Fibroblast of upper back skin (primary cell): ENCODE measurements at places on chromosomes 7 and 10.

DNA sequence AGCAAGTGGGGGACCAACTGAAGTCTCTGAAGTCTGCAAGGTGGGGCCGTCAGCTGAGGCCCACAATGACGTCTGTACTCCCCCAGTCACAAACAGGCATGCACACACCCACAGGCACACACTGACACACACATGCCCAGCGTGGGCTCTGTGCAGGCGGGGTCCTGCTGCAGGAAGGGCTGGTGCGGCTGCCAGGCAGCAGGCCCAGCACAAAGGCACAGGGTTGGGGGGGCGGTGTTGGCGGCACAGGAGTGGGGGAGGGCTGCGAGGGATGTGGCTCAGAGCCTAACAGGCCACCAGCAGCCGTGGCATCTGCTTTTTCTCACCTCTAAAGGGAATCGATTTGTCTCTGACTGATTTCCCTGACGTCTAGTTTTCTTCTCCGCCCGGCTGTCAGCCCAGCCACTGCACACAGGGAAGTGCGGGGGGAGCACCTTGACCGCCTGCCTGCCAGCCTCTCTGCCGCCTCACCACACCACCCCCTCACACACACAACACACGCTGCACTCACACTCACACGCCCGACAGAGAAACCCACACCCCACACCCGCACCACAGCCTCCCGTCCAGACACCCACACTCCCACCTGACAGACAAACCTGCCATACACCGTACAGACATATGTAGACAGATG, 43.5 kb upstream of the ZMIZ1 start:
- no peak for DNase-seq

DNA sequence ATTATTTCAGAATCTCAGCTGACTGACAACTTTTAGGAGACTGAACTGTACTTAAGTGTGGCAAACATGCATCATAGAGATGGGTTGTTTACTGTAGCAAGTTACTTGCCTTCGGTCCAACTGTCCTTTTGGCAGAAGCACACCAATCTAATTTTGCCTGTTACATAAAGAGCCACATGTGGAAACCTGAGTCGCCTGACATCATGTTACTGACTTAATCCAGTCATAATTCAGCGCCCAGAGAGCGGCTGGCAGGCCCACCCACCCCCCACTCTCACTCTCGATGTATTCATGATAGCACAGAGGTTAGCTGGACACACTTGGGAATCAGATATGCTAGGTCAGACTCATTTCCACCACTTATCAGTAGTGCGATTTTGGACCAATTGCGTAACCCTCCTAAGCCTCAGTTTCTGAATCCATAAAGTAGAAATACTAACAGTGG, 57.3 kb upstream of the CAPZA2 start:
- DNase-seq = peak; percentile 55

- peak; percentile 62 for DNase-seq
Measured at GRCh38 chr7:18962031-18962430, 155.4 kb downstream of the TWIST1 start.

DNA sequence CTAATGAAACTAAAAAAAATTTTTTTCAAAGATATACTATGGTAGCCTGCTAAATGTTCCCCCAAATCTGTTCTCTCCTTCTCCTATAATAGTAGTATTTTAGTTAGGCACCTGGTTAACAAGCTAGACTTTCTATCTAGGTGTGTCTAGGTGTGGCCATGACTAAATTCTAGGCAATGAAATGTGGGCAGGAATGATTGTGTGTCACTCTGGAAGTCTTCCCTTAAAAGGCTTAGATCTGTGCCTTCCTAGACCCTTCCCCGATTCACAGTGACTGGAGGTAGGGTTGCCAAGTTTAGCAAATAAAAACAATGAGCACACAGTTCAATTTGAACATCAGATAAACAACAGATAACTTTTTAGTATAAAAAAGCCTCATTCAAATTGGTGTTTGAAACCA, 8.3 kb upstream of the ARHGAP21 start:
- no peak for DNase-seq

DNA sequence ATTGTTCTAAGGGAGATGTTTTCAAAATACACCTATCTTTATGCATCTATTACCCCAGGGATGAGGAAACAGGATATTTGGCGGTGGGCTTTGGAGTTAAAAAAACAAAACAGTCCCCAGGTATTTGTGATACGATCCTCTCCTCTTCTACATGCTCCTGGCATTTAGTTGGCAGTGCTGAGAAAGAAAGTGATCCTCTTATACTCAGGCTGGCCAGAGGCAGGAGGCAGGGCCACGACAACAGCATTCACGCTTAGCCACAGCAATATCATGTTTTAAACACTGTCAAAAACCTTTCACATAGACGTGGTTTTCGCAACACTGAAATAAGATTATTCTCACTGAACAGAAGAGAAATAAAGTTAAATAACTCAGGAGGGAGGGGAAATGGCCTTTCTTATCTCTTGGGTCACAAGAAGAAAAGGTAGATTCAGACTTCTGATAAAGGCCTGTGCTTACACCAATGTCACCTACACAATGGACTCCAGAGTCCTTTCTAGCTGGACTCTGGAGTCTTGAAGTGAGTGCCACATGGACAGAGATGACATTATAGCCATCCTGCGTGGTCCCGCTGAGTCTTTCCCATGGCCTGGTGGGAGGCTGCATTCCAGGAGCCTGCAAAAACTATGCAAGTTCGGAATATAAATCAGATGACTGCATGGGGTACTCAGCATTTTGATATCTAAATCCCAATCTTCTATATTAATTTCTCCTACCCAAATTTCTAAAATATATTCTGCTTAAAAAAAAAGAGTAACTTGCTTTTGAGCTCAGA, 88.7 kb downstream of the PIP4K2A start:
- peak; percentile 52 for DNase-seq

DNA sequence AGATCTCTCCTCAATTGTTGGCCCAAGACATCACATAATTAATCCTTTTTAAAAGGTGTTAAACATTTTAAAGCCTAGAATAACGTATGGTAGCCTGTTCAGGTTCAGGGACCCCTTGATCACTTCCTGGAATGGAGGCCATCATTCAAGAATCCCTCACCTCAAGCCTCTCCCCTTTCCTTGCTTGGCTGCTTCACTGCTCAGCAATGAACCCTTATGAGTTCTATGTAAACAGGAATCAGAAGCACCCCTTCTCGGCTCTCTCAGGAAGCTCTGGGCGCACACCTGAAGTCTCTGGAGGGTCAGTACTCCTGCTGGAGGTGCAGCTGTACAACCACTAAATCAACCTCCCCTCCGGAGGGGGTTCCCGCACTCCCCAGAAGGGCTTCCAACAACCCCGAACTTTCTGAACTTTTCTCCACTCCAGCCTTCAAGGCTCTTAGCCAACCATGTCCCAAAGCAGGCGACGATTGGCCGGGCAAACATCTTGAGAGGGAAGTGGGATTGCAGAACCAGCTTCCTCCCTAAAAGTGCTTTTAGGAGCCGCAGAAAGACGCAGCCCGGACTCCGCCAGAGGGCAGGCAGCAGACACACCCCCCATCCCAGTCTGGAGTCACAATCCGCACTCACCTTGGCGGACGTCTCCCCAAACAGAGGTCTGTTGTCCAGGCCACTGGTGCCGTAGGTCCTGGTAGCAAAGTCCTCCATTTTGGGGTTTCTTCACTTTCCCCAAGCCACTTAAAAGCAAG, 562 bp downstream of the TMEM243 start:
- DNase-seq = peak; percentile 29

GRCh38 chr10:122161795-122162194, 109.3 kb upstream of the BTBD16 start:
- no peak for DNase-seq

- peak; percentile 65 for DNase-seq
Measured at GRCh38 chr7:25122373-25122772, 2.7 kb downstream of the CYCS start.

GRCh38 chr10:131961777-131962662, 19.7 kb downstream of the BNIP3 start:
- DNase-seq = no peak

DNA sequence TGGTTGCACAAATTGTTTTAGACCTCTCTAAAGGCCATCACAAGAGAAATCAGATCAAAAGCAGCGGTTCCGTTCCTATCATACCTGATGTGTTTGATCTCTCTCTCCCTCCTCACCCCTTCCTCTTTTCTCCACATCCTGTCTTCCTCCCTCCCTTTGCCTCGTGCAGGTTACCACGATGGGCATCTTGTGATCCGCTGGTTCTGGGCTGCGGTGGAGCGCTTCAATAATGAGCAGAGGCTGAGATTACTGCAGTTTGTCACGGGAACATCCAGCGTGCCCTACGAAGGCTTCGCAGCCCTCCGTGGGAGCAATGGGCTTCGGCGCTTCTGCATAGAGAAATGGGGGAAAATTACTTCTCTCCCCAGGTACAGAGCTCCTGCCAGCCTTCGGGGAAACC, 28.5 kb upstream of the STK17A start:
- no peak for DNase-seq

- no peak for DNase-seq
Measured at GRCh38 chr7:36264123-36264801, 111.2 kb downstream of the EEPD1 start.

- no peak for DNase-seq
Measured at GRCh38 chr7:138542183-138542582, 82.1 kb downstream of the TRIM24 start.

DNA sequence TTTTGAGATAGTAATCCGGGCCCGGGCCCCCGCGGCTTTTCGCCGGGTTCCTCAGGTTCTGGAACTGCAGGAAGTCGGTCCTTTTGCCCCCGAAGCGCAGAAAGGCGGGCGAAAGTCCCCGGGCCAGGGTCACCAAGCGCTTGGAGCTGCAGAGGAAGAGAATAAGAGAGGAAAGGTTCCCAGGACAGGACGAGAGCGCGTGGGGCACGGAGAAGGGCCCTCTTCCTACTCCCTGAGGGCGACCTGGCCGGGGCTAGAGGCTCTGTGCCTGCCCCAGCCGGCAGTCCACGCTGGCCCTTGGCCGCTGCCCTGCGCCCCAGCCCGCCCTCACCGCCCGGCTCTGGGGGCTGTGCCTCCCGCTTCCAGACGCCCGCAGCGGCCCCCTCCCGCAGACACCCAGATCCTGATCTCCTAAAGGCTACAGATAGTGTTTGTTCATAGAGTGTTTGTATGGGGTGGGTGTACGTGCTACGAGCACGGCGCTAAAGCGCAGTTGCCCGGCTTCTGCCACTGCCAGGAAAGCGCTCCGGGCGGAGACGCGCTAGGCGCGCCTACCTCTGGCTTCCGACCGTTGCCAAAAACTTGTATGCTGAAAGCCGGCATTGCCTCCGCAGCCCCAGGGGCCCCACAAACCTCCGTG, 3.2 kb downstream of the HPSE2 start:
- DNase-seq = no peak
